Stimulated activated CD4-positive, alpha-beta T cell treated with anti-CD3 and anti-CD28 coated beads, Interleukin-4, amount 100 ng/mL, for 48 hours (primary cell): ENCODE measurements at places on chromosomes 7 and 10.

- no peak for DNase-seq
Measured at GRCh38 chr10:25072786-25073185, 56.4 kb downstream of the THNSL1 start.

GRCh38 chr10:6953271-6953801 lies 373.3 kb upstream of the PRKCQ start:
- no peak for DNase-seq

- no peak for DNase-seq
Measured at GRCh38 chr7:102150266-102150665, 136.4 kb upstream of the SH2B2 start.

DNA sequence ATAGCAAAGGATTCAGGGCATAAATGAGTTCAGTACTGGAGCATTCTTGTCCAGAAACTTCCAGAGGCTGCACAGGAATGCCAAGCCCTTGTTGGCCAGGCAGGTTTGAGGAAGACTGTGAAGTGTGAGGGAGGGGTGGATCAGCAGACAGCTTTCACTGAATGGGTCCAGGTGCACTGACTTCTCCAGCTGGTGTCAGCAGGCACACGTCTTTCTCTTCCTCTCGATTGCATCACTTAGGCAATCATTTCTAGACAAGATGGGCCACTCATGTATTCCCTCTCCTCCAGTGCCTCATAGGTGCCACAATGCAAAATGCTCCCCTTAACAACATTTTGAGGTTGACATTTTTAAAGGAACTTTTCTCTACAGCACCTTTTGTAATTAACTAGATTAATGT lies 15.6 kb upstream of the PLEKHS1 start:
- no peak for DNase-seq

DNA sequence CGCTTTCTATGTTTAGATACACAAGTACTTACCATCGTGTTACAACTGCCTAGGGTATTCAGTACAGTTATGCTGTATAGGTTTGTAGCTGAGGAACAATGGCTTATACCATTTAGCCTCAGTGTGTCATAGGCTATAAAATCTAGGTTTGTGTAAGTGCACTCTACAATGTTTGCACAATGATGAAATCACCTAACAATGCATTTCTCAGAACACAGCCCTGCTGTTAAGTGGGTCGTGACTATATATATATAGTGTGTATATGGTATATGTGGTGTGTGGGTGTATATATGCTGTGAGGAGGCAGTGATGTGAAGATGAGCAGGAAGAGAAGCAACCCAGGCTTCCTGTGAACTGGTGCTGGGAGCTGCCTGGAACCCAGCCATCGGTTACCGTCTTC lies 65.6 kb upstream of the MKI67 start:
- DNase-seq = no peak

DNA sequence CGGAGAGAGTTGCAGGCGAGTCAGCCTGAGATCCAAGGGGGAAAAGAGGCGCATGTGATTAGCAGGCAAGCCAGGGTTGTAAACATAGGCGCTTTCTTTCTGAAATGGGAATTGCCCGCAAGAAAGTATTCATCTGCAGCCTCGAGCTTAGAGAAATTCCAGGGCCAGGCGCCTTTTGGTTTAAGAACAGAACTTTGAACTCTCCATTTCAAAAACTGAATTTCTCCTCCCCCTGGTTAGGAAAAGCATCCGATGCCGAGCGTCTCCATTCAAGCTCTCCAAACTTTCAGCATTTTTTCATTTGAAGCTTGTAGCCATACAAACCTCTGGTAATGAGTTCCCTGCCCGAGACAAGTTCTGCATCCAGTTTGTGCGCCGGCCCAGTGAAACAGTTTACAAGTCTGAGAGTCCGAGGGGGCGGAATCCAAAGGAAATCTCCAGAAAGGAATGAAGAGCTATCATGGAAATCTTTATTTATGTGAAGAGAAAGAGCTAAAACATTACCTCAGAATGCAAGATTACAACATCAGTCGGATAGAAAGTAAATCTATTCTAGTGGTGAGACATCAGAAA lies 69.9 kb downstream of the FAM204A start:
- DNase-seq = no peak

DNA sequence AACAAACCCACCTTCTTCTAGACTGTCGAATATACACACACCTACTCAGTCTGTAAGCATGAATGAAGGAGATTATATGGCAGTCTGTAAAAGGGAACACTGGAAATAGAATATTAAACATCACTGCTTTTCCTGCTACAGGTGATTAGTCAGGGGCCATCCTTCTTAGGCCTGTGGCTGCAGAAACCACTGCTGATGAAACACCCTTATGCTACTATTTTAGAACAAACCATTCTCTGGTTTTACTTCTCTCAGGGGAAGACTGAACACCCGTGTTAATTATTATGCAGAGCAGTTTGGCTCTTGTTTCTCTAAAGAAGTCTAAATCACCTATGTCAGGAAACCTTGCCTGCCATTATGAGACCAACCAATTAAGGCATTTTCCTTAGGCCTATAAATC lies 351.1 kb upstream of the KLF6 start:
- no peak for DNase-seq

DNA sequence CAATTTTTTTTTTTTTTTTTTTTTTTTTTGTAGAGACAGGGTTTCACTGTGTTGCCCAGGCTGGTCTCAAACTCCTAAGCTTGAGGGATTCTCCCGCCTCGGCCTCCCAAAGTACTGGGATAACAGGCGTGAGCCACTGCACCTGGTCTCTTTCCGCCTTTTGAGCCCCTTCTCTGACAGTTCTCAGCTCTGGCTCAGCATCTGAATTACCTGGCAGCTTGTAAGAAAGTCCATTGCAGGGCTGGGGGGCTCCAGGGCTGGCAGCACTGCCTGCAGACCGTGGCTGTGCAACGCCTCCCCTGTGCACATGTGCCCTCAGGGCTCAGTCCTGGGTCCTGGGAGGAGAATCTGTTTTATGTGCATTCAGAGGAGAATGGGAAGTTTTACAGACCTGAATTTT lies 37.6 kb downstream of the VWA2 start:
- DNase-seq = no peak

GRCh38 chr10:52755297-52756062 lies 17.1 kb downstream of the MBL2 start:
- no peak for DNase-seq

DNA sequence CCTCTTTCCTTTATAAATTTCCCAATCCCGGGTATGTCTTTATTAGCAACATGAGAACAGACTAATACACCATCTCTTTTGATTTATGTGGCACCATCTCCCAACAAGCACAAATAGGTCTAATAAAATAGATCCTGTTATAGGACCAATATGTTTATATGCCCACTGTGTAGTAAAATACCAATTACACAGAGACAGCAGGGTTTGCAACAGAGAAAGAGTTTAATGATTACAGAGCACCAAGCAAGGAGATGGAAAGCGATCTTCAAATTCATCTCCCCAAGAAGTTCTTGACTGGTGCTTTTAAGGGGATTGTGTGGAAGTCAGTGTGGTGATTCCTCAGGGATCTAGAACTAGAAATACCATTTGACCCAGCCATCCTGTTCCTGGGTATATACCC lies 33.5 kb upstream of the TECTB start:
- DNase-seq = no peak

DNA sequence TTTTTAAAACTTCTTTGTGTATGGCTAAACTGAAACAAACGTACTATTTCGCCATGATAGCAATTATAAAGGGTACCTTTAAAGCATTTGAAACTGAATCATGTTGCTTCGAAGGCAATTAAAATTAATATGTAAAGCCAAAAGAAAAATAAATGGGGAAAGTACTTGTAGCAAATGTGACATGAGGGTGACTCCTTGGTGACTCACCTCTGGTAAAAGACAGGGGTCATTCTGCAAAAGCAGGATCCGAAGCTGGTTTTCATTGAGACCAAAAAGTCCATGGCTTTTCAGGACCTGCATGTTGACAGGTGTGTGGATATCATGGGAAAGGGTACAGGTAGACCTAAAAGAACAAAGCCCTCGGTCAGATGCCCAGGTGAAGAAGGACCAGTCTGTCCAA lies 1.5 kb downstream of the ZC3HAV1L start:
- no peak for DNase-seq

DNA sequence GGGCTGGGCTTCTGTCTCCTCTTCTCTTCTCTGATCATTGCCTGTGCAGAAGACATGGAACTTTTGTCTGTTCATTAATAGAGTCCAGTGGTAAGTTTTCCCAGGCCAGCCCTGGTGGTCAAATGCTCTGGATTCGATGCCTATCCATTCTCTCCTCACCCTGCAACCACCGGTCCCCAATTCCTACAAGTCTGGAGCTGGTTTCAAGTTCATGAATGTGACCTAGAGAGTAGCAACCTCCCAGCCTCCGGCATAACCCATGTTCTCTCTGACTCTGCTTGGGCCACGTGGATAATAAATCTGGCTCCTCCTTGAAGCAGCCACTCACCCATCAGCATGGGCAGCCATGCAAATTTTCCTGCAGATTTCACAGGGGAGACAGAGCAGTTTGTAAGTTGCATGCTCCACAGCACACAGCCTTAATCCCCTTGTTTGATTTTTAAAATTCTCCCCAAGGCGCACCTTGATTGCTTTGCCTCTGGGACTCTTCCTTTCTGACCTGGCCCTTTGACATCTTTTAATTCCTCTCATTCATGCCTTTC lies 37.3 kb upstream of the PDZD8 start:
- DNase-seq = no peak

- DNase-seq = no peak
Measured at GRCh38 chr10:78038791-78039547, 5.3 kb downstream of the RPS24 start.

DNA sequence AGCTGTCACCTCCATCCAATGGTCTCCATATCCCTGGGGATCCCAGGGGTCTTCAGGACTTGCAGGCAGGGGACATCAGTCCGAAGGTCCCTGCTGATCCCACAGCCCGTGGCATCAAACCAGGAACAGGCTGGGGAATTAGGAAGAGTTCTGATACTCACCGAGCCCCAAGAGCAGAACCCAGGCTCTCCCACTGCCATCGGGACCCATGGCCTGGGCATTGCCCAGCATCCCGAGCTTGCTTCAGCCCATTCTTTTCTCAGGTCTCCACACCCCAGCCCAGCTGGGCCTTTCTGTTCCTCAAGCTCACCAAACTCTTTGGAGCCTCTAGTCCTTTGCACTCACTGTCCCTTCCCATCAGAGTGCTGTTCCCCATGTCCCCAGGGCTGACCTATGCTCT lies 280.9 kb downstream of the GRID1 start:
- DNase-seq = no peak

DNA sequence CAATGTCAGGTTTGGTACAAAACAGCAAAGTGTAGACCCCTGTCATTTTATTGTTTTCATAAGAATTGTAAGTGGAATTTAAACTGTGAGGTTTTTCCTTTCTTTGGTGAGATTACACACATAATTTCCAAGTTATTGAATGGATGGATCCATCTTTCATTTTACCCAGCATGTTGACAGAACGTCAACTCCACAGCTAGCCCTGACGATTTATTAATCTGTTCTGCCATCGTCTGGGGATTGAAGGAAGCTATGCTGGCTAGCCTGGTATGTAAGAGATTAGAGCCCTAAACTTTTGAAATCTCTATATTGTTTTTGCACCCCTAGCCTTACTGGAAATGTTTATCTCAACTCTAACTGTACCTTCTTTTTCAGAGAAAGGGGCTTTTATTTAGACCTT lies 8.6 kb downstream of the WNT16 start:
- DNase-seq = no peak

- no peak for DNase-seq
Measured at GRCh38 chr10:10010397-10010796, 1007.3 kb upstream of the CELF2 start.

- DNase-seq = no peak
Measured at GRCh38 chr7:41447450-41448042, 255.3 kb downstream of the INHBA start.

- no peak for DNase-seq
Measured at GRCh38 chr7:2510909-2511768, 8.4 kb upstream of the LFNG start.

DNA sequence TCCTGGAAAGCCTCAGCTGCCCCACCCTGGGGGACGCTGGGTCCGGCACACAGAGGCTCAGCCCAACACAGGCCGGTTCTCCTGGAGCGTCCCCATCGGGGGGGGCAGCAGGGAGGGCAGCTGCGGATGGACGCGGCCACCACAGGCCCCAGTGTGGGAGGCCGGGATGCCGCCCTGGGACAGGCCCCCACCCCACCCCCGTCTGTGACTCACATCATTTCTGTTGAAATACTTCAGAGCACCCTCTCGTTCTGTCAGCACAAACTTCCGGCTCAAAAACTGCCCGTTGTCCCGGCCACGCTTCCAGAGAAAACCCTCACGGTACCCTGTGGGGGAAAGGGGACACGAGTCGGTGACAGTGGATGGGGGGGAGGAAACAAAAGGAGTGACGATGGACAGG lies 28.5 kb downstream of the GET4 start:
- DNase-seq = no peak

- no peak for DNase-seq
Measured at GRCh38 chr7:96546426-96546825, 163.2 kb downstream of the SEM1 start.

DNA sequence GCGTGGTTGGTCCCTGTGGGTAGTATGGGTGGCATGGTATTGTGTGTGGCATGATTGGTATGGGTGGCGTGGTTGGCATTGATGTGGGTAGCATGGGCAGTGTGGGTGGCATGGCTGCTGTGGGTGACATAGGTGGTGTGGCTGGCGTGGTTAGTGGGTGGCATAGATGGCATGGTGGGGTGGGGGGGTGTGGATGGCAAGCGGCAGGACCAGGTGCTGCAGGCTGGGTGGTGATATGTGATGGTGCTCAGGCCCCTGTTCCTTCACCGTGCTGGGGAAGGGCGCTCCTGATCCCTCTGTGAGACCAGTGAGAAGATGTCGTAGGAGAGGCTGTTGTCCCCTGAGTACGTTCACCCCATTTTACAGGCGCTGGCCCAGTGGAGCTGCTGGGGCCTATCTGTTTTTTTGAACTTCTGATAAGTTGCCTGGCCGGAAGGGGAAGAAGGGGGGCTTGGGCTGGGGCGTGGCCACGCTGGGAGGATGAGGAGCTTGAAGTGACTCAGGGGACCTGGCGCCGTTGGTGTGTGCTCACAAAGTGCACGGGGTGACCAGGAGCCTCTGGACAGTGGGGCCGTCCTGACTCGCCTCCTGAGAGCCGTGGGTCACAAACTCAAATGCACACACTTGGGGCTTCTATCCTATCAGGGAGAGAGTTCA lies 17.5 kb downstream of the INPP5A start:
- no peak for DNase-seq

DNA sequence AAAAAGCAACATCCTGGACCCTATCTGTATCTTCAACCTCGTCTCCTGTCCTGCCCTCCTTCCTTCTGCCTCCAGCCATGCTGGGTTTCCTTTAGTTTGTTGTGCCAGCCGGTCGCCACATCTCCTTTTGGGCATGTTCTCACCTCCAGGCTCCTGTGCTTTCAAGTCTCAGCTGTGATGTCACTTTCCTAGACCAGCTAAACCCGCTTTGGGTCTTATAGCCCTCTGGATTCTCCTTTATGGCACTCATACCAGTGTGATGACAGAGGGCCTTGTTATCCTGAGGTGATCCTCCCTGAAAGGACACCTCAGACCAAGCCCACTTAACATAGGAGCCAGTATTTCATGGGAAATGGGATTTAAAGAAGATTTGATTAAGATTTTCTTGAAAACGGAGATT lies 108.6 kb downstream of the EMX2 start:
- no peak for DNase-seq
